K562 (cell line): ENCODE measurements at places on chromosomes 1 and 21. TPM values are rescaled to one million over a fixed set of nuclear protein-coding genes. Genes with fewer than 3 reads are reported as not detected.

DNA sequence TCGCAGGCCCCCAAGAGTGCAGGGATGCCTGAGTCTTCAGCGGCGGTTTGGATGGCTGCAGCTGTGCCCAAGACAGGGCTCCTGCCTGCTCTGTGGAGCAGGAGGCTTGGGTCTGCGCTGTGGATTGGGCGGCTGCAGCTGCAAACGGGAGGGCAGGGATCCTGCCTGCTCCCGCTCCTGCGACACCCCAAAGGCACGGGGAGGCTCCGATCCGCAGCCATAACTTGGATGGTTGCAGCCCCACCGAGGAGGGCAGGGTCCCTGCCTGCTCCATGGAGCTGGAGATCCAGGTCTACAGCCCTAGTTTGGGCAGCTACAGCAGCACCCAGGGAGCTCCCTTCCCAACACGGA lies 898.8 kb upstream of the NEGR1 start:
- no peak for DNase-seq

- DNase-seq: no peak
Observed at GRCh38 chr1:49200738-49201137, 424.0 kb upstream of the BEND5 start.

SSR2 gene
- 167 and 183 TPM in 2 replicates for total RNA-seq

ILDR2 gene
- total RNA-seq: 0.16 and 0.20 TPM in 2 replicates

DNA sequence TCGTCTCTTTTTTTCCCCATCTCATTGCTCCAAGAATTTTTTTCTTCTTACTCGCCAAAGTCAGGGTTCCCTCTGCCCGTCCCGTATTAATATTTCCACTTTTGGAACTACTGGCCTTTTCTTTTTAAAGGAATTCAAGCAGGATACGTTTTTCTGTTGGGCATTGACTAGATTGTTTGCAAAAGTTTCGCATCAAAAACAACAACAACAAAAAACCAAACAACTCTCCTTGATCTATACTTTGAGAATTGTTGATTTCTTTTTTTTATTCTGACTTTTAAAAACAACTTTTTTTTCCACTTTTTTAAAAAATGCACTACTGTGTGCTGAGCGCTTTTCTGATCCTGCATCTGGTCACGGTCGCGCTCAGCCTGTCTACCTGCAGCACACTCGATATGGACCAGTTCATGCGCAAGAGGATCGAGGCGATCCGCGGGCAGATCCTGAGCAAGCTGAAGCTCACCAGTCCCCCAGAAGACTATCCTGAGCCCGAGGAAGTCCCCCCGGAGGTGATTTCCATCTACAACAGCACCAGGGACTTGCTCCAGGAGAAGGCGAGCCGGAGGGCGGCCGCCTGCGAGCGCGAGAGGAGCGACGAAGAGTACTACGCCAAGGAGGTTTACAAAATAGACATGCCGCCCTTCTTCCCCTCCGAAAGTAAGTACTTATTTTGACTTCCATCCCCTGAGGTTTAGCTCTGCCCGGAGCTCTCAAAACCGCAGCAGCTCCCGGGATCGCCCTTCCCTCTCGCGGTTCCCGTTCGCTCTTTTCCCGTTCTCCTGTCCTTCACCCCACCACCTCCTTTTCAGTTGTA lies 1.5 kb downstream of the TGFB2 start:
- no peak for DNase-seq

GRCh38 chr1:177934927-177935326 lies 34.9 kb downstream of the SEC16B start:
- no peak for DNase-seq

IFNLR1 gene
- total RNA-seq: not detected in 2 replicates

- no peak for DNase-seq
Observed at GRCh38 chr1:10193288-10193687, 17.1 kb upstream of the KIF1B start.

EPS8L3 gene
- total RNA-seq: 0.42 and 0.51 TPM in 2 replicates
